ENCODE measurements at places on chromosomes 6 and 20.

GRCh38 chr6:39078695-39079094 is 30.1 kb downstream of the GLP1R start:
- no peak for DNase-seq

- no peak for DNase-seq
Observed at GRCh38 chr6:149065121-149065520, 252.4 kb upstream of the TAB2 start.

DNA sequence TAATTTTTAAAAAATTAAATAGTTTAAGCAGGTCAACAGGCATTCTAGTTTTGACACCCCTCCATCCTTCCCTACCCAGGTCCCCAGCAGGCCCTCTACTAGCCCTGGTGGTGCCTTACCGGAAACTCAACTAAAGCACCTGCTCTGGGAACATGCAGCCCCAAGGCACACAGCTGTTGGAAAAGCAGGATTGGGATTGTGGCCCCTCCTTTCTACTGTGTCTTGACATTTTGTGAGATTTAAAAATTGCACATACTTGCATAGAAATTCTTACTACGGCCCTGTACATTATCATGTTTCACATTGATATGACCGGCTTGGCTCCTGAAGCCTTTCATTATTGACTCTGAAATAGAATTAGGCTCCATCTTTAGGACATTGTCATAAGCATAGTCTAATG is 423.2 kb downstream of the GRIK2 start:
- DNase-seq: no peak

GRCh38 chr20:8932192-8933165 is 136.4 kb upstream of the PLCB4 start:
- no peak for DNase-seq

- no peak for DNase-seq
Observed at GRCh38 chr20:61562491-61562890, 310.4 kb downstream of the CDH4 start.

DNA sequence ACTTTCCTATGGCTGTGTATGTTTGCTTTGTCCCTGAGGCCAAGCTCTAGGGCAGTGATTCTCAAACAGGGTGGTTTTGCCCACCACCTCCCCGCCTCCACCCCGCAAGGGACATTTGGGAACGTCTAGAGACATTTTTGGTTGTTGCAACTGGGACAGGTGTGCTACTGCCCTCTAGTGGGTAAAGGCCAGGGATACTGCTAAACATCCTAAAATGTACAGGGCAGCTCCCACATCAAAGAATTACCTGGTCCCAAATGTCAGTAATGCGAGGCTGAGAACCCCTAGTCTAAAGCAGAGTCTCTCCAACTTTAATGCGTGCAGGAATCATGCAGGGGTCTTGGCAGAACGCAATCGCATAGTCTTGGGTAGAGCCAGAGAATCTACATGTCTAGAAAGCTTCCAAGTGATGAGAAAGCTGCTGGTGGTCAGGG is 5.1 kb downstream of the KCNS1 start:
- no peak for DNase-seq

GRCh38 chr6:96864216-96865054 is 27.2 kb upstream of the GPR63 start:
- no peak for DNase-seq

Data from cortex of kidney (tissue), 1 donor.